ENCODE measurements at places on chromosomes 7 and 10.

DNA sequence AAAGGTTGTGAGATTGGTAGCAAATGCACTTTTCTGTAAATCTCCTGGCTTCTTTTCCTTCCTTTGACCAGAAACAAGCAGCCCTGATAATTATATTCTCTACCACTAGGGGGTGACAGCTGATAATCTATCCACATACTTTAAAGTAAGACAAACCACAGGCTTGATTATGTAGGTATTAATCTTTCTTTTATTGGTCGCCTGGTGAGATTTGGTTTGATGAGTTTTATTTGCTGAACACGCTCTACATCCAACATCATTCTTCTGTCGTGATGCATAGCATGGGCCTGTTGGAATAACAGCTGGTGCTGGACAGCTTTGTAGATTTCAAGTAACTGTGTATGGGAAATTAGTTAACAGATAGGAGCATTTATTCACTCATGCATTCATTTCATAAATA, 63.5 kb downstream of the ZNF365 start:
- DNase-seq = no peak

- DNase-seq = no peak
Observed at GRCh38 chr7:131722371-131722770, 165.9 kb upstream of the PODXL start.

DNA sequence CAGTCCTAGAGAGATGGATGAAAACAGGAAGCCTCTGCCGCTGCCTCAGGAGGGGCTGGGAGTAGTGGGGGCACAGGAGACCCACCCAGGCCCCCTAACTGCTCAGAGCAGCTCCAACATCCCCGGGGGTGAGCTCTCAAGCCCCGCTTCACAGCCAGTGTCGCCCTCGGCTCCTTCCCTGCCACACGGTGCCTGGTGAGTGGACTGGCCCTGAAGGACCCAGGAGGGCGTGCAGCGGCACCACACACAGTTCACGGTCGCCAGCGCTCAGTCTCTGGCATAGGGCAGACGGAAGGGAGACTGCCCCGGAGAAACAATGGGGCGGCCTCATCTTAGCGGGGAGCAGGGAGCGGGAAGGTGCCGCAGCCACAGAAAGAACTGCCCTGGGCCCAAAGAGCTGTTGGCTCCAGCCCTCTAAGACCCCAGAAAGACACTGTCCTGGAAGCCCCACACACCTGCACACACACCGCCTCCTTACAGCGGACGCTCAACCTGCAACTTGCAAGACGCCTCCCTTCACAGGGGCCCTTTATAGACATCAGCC, 1.2 kb downstream of the CLDN15 start:
- DNase-seq = no peak

- no peak for DNase-seq
Observed at GRCh38 chr10:131260031-131260430, 51.5 kb downstream of the TCERG1L start.

DNA sequence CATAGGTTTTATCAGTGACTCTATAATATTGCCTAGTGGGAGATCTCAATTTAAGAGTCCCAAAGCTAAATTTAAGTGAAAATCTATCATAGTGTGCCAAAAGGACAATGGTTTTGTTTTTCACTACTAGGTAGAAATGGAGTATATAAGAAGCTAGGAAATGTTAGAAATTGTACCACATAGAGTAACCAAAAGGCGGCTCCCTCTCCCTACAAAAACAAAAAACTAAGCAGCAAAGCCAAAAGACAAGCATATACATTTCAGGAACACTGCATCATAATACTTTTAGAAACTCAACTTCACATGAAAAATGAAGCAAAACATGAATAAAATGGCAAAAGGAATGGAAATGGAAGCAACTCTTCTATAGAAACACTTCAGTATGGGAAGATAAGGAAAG, 271.6 kb downstream of the CACNA2D1 start:
- DNase-seq = no peak

DNA sequence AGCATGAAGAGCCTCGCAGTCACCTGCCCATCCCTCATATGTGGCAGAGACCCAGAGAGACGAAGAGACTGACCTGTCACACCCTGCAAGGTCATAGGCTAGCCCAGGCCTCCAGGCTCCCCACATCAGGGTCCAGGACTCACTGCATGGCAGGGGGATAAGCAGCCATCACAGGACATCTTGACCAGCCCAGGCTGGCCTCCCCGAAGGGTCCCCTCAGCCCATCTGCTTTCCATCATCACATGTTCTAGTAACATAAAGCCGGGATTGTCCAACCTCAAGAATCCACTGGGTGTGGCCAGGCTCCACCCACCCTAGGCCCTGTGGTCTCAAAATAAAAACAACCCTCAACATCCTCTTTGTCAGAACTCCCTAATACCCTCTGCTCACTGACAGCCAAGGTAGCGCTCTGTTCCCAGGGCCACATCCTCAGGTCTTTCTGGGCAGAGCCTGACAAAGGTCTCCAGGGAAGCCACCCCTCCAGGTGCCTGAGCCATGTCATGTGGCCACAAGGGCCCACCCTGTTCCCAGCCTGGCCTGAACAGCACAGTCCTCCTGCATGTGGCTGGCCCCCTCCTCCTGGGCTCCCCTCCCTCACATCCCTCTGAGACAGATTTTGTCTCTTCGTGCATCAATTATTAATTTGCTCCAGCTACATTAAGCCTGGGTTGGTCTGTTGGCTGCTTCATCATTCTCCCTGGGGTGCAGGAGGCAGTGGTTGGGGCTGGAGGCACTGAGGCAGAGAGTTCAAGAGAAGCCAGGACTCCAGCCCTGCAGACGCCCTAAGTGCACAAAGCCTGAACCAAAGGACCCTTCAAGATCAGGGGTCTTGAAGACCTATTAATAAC, 131.8 kb upstream of the UNC5B start:
- DNase-seq = no peak

- DNase-seq = no peak
Observed at GRCh38 chr10:108412323-108412722, 1247.8 kb upstream of the SORCS1 start.

- no peak for DNase-seq
Observed at GRCh38 chr7:95730493-95731280, 41.7 kb upstream of the DYNC1I1 start.

- DNase-seq = no peak
Observed at GRCh38 chr10:21053953-21054690, 157.0 kb upstream of the NEBL start.

- DNase-seq = no peak
Observed at GRCh38 chr10:26215396-26215934, 1.1 kb upstream of the GAD2 start.

DNA sequence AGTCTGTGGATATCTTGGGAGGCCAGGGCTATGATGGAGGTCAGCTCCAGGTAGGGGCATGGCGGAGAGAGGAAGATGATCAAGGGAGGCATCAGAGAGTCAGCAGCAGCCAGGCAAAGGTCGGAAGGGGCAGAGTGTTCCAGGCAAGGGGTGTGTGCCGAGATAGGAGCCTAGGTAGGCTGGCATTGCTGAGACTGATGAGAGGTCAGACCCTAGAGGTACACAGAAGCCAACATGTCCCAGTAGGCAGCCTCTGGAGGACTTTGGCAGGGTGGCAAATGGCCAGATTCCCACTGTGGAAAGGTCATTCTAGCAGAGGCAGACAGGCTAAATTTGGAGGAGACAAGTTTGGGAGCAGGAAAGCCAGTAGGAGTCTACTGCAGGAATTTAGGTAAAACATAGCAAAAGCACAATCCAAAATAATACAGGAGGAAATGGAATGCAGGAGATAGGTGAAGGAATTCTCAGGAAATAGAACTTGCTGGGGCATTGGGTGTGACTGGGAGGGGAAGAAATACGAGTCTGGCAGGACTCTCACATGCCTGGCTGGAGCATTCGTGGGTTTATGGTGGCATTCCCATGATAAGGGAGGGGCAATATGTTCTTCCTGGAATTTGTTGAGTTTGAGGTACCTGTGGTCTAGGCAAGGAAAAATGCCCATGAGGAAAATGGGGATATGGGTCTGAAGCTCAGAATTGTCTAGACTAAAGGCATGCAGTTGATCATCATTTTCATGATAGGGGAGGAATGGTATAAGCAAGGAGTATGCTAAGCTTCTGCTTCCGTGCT, 25.7 kb downstream of the TMEM176A start:
- no peak for DNase-seq

- no peak for DNase-seq
Observed at GRCh38 chr10:60441515-60441914, 51.8 kb upstream of the ANK3 start.

GRCh38 chr7:151410405-151411390, 860 bp upstream of the WDR86 start:
- no peak for DNase-seq

- no peak for DNase-seq
Observed at GRCh38 chr7:38215115-38215514, 37.1 kb downstream of the STARD3NL start.

GRCh38 chr7:79912213-79912633, 222.4 kb upstream of the GNAI1 start:
- DNase-seq = no peak

- no peak for DNase-seq
Observed at GRCh38 chr7:25839084-25839769, 312.8 kb upstream of the NFE2L3 start.

DNA sequence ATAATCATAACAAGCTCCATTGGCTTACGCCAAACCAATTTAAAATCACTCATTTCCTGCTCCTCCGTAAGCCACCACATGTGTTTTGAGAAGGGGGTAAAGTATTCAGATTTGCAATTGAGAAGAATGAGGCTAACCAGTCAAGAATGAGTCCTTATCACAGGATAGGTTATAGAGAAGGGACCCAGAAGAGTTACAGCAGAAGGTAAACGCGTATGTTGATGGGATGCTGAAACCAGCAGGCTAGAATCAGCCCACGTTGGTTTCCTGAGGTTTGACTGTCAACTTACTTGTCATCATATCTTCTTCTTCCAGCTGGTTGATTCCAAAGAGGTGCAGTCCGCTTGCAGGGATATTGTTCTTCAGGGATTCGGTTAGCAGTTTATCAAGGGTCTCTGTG, 64.1 kb upstream of the TM9SF3 start:
- no peak for DNase-seq

GRCh38 chr10:17239345-17240085, 11.5 kb downstream of the VIM start:
- no peak for DNase-seq

DNA sequence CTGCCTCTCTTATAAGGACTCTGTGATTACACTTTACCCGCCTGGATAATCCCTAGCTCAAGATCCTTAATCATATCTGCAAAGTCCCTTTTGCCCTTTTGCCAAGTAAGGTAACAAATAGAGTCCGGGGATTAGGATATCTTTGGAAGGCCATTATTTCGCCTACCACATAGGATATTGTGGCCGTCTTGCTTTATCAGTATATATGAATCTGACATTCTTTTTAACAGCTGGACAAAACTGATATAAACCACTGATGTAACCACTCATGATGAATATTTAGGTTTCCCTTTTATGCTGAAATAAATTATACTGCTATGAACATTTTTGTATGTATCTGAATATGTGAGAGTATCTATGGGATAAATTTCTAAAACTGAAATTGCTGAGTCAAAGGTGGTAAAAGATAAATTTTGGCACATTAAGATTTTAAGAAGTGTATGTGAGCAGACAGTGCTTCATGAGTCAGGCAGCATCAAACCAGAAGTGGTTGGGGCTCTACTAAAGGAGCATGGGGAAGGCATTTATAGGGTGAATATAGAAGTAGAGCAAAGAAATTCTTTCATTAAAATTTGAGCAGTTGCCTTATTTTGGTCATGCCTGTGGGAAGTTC, 44.7 kb downstream of the AVL9 start:
- no peak for DNase-seq

- no peak for DNase-seq
Observed at GRCh38 chr7:119936836-119937235, 336.1 kb upstream of the KCND2 start.

DNA sequence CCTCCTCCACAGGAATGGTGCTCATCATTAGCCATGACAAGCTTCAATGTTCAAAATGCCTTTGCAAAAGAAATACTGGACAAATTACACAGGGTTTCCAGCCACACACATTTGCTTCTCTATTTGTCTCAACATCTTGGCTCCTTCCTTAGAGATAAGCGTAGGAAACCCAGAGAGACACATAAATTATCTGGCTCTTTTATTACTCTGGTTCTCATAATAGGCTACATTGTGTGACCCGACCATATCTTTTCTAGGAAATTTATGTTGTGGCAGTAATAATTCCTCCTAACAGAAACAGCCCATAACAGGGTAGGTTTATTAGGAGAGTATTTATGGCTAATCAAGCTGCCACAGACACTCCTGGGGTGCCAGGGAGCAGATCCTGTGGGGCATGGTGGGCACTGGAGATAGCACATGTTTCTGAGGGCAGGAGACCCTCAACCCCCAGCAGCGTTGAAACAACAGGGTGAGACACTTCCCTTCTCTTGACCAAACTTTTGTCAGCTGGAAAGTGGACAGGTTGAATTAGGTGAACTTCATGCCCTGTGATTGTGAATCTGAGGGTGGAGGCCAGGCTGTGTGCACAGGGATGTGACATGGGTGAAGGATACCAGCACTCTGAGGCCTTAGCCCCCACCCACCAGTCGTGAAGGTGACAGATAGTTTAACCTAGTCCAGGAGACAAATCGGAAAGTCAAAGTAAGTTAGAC, 295.9 kb upstream of the ZNF32 start:
- DNase-seq = no peak

- no peak for DNase-seq
Observed at GRCh38 chr10:73217628-73218027, 29.4 kb downstream of the DNAJC9 start.

DNA sequence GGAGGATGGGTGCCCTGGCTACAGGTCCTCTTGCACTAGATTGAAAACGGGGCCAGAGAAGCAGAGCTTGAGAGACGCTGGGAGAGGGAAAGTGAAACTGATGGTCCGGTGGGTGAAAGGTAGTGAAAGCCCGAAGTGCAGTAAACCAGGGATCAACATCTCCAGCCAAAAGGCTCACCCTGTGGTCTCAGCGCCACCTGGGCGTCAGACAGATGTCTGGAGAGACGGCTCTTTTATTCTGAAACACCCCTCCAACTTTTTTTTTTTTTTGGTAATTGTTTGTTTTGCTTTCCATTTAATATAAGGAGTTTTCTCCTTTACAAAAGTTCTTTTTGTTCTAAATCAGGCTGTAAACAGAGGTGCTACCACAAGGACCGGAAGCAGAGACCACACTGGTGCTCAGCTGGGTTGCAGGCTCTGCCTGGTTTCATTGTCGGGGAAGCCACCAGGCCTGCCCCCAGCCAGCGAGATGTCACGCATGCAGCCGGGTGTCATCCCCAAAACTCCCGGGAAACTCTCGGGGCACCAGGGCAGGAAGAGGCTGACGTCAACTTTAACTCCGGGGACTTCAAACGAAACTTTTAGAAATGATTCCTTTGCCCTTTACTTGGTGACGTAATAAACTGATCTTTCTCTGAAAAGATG, 11.2 kb downstream of the IL2RA start:
- DNase-seq = no peak

DNA sequence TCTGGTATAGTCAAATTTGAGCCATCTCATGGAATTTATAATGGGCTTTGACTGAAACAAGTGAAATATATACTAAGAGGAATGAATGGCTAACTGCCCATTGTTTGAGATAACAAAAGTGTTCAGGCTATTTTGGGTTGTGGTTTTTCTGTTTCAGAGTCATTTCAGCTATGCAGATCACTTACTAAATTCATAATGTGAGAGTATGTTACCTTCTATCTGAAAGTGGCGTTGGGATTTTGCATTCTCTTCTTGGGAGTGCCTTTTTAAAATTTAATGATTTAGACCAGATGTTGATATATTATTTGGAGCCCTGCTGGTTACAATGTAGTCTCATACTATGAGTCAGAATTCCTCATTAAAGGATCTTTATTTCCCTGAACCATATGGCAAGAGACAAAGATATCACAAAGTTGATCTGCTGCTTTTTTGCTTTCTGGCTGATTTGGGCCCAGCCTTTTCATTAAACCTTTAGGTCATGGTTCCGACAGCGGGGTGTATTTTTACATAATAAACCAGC, 10.4 kb downstream of the VCL start:
- DNase-seq = no peak
